ENCODE measurements at places on chromosomes 11 and 22.

- no peak for DNase-seq
Measured at GRCh38 chr11:11177156-11177808, 175.8 kb downstream of the CSNK2A3 start.

- DNase-seq, result no peak
Measured at GRCh38 chr22:30208631-30209603, 37.6 kb downstream of the LIF start.

GRCh38 chr22:25493794-25494193 lies 70.7 kb upstream of the GRK3 start:
- no peak for DNase-seq

- peak; percentile 43 for DNase-seq
Measured at GRCh38 chr22:23219822-23220484, 39.6 kb downstream of the BCR start.

DNA sequence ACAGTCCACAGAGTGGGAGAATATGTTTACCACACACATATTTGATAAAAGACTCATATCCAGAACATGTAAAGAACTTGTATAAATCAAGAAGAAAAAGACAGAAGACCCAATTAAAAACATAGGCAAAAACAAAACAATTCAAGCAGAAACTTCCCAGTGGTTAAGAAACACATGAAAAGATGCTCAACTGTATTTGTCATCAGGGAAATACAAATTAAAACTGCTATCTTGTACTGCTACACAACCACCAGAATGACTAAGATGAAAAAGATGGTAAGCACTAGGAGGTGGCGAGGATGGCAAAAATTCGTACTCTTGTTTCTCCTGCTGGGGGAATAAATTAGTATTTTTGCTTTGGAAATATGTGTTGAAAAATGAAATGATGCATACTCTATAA lies 192.3 kb upstream of the C11orf87 start:
- no peak for DNase-seq

DNA sequence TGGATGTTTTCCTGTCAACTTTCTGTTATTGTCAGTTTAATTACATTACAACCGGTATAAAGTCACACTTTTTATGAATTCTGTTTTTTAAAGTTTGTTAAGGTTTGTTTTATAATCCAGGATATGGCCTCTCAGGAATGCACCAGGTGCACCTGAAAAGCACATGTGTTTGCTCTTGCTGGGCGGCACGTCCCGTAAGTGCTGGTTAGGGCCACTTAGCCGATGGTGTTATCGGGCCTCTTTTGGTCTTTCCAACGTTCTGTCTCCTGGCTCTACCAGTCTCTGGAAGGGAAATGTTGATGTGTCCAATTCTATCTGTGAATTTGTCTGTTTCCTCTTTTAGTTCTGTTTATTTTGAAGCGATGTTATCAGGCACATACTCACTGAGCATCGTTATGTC lies 695.7 kb downstream of the BRD1 start:
- DNase-seq, result no peak

DNA sequence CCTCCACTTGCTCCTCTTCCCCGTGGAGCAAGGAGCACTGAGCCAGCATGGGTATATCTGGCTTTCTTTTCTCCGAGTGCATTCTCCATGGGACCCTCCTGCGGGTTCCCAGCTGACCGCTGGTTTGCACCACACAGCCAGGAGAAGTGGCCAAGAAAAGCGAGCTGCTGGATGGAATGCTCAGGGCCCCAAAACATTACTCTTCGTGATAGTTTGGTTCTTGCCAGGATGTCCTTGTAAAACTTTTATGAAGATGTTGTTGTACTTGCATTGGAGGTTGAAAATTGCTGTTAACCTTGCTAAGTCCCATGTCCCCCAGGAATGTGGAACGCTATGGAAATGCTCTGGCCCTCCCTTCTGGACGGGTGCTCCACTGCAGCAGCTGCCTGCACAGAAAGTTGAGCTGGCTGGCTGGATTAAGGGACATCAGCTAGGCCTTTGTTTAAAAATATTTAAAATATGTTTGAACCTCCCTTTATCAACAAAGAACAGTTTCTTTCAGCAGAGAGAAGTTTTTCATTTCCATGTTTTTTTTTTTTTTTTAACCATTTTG lies 68.7 kb downstream of the ZNRF3 start:
- DNase-seq, result no peak

DNA sequence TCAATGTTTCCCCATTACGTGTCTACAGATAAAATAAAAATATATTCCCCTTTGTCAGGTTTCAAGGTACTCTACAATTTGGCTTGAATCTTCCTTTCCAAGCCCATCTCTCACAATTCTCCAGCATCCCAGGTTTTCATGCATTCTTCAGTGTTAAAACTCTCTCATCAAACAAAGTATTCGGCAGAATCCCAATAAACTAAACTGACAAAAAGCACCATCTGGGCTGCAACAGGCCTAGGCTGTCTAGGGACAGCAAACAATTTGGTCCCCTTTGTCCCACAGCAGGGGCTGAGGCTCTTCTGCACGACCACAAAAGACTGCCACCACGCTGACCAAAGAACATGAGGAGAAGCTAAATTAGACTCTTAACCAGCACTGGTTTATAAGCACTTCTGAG lies 159.4 kb downstream of the CADM1 start:
- no peak for DNase-seq

DNA sequence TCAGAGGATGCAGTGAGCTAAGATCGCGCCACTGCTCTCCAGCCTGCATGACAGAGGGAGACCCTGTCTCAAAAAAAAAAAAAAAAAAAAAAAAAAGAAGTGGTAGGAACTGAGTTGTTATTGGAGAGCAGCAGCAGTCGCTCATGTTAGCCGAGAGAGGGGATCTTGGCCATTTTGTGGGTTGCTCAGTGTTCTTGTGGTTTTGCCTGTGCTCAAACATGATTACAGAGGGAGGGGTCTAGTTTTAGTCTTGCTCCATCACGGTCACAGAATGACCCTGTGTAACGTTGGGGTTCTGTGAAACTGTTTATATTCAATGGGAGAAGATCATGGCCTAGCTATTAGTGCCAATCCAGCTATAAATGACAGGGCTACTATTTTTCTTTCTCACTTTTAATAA lies 1.9 kb downstream of the DPAGT1 start:
- DNase-seq, result no peak

DNA sequence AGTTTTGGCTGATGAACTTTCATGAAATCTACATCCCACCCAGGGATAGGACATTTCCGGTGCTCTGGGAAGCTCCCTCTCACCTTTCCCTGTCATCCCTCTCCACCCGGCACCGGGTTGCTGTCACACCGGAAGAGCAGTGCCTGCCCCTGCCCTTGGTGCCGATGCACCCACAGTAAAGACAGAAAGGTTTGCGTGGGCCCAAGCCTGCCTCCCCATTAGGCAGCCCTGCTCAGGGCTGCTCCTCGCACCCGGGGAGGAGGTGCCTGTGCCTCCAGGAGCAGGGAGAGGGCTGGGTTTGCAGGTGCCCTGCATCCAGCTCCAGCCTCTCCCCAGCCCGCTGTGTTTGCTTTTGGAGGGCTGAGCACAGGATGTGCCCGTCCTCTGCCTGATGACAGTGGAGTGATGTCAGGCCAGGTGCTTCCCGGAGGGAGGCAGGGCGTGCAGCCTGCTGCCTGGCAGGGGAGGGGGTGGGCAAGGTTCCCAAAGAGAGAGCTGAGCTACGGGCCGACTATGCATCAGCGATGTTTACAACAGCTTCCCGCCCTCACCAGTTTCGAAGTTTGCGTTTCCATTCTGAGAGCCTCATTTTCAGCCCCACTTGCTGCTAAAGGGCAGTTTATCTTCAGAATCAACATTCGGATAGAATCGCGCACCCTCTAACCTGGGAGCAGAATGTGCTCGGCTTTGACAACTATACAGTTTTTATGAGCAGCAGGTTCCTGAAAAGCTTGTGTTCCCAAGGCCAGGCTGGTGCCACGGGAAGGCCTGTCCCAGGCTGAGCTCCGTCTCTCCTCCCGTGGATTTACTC lies 83.2 kb upstream of the CLDN5 start:
- DNase-seq, result no peak

DNA sequence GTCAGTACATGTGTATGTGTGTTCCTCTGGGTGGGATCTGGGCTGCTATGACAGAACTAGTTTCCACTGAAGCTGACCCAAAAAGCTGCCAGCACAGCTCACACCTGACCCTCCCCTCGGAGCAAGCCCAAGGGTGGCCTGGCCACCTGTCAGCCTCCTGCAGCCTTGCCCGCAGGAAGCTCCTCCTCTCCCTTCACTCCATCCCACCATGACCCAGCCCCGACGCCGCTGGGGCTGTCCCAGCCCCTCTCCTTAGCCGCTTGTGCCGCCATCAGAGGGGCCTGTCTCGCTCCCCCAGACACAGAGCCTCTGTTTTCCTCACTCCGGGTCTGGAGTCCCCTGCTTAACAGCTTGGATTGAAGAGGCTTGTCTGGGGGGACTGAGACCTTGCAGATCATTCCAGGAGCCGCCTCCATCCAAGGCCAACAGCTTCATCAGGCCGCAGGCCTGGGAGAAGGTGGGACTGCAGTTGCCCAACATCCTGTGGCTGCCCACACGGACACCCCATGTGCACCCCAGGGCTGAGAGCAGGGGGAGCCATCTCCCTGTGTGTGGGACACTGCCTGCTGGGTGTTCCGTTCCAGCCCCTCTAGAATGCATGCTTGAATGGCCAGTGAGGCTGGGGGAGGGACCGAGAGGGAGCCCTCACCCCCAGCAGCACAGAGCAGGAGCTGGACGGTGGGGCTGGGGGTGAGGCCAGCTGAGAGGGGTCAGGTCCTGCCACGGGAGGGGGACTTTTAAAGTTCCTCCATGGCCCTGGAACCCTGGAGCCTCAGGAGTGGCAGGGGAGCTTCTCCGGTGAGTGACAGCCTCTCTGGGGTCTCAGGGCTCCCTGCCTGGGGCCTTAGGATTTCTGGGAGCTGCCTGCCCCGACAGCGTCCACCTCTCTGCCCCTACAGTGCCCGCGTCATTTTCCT lies 696 bp downstream of the MRGPRF start:
- no peak for DNase-seq

DNA sequence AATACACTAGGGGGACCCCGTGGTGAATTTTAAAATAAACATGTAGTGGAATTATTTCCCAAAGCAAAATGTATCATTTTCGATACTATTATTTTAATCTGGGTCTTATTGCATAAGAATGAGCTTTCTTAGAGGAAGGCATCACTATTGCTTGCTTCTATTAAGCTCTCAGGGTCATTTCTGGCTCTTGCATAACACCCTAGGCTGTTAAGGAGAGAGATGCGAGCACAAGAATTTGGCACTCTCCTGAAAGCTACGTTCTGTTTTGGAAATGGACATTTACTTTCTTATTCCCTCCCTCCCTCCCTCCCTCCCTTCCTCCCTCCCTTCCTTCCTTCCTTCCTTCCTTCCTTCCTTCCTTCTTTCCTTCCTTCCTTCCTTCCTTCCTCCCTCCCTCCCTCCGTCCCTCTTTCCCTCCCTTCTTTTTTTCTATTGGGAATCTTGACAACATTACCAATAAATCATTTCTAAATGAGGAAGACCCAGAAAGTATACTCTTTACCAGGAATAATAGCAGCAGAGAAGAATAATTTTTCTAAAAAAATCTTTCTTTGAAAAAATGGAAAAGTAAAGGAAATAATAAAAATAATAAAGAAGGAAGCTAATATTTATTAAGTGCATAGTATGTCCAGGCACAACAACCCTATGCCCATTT lies 83.6 kb upstream of the BDNF start:
- no peak for DNase-seq

GRCh38 chr22:50674130-50674500 lies 1.5 kb downstream of the SHANK3 start:
- no peak for DNase-seq

Data from stimulated activated CD4-positive, alpha-beta T cell treated with anti-CD3 and anti-CD28 coated beads, Interleukin-1b, Interleukin-23, amount 100 ng/mL, for 4 hours (primary cell).